ENCODE measurements at places on chromosomes 7 and 10.

DNA sequence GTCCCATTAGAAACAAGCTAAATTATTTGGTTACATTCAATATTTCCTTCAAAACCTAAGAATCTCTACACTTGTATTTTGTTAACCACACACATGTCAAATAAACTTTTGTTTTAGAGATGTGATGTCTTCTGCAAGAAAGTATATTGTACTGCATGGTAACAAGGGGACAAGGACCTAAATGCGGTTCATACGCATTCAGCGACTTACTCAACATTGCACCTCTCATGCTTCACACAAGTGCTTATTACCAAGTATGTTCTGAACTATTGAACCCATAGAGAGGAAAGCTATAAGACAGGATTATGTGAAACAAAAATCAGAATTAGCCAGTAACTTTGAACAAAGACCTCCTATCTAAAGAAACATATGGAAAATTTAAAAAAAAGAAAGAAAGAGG lies 68.3 kb downstream of the CREB5 start:
- no peak for DNase-seq

DNA sequence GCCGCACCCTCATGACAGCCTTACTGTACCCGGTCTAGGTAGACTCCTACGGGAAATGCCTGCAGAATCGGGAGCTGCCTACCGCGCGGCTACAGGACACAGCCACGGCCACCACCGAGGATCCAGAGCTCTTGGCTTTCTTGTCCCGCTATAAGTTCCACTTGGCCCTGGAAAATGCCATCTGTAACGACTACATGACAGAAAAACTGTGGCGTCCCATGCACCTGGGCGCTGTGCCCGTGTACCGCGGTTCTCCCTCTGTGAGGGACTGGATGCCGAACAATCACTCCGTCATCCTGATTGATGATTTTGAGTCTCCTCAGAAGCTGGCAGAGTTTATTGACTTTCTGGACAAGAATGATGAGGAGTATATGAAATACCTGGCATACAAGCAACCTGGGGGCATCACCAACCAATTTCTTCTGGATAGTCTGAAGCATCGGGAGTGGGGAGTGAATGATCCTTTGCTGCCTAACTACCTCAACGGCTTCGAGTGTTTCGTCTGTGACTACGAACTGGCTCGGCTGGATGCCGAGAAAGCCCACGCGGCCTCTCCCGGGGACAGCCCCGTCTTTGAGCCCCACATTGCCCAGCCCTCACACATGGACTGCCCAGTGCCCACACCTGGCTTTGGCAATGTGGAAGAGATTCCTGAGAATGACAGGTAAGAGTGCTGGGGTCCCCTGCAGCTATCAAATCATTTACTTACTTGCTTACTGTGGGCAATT lies 8.5 kb upstream of the CHCHD1 start:
- DNase-seq = no peak

DNA sequence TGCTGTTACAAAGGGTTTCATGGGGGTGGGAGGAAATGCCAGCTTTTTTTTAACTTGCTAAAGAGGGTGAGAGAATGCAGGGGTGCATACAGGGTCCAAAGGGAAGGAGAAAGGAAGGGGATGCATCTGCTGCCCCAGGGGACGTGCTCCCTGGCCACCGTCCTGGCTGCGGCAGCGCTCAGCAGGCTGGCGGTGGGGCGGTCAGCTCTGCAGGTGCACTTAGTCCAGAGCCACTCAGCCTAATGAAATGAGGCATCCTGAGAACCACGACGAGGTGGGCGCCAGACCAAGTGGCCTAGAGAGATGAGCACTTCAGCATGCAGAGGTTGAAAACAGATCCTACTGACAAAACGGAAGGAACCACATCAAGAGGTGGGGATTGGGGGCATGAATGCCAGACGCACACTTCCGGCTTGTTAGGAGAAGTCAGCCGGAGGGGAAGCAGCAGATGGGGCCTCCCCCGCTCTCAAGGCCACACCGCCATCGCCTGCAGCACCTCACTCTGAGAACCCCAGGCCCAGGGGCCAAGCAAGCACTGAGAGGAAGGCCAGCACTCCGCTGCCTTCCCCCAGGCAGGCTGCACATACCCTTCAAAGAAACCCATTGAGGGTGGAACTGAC lies 94.5 kb downstream of the MAD1L1 start:
- DNase-seq = no peak

DNA sequence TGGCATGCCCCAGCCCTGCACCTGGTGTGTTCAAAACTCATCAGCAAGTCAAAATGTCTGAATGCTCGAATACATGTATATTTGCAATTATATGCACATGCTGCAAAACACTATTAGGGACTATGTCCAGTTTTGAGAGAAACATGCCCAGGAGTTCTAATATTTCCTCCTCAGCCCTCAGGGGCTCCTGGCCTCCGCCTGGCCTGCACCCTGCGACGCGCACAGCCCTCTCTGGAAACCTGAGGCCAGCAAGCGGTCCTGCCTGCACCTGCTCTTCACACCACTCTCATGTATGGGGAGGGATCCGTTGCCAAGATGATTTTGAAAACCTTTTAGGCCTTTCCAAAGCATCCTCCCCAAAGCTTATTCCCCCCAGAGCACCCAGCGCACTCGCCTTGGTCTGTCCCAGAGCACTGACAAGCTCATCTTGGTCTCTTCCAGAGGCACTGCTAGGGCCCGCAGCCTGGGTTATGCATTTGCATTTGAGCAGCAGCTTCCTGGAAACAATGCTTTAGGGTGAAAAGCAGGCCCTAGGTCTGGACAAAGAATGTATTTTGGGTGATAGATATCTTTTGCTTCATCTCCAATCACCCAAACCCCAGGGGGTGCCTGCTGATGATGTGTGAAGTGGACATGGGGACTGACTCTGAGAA lies 22.6 kb upstream of the CNPY1 start:
- DNase-seq = no peak

DNA sequence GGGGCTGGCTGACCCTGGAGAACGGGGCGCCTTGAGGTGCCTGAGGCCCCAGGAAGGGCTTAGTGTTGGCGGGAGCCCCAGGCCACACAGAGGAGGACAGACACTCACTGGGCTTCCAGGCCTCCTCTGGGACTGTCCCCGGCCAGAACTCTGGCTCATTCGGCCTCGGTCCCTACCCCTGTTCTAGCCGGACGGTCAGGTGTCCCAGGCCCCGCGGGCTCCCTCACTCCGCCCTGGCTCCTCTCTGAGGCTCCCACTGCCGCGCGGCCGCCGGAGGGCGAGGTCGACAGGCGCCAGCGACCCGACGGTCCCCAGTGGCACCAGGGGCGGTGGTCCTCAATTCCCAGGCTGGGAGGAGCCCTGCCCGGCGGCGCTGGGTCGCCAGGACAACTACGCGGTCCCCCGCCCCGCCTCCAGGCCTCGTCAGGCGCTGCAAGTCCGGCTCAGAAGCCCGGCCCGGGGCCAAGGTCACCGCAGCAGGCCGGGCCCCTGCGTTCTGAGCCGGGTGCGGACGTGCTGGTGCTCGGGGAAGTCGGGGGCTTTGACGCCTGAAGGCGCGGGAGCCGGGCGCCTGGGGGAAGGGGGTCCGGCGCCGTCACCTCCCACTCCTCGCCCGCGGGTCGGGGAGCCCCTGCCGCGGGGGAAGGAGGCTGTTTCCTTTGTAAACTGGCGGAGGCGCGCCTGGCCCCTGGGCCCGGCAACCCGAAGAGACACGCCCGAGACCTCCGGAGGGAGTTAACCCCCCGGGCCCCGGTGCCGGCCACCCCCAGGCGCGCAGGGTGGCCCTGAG lies 1.1 kb upstream of the PWWP2B start:
- peak; percentile 85 for DNase-seq

- no peak for DNase-seq
These were observed 13.2 kb downstream of the SGPL1 start for GRCh38 chr10:70828923-70829322.

- peak; percentile 18 for DNase-seq
These were observed 214.8 kb downstream of the LRRTM3 start for GRCh38 chr10:67140641-67141040.

DNA sequence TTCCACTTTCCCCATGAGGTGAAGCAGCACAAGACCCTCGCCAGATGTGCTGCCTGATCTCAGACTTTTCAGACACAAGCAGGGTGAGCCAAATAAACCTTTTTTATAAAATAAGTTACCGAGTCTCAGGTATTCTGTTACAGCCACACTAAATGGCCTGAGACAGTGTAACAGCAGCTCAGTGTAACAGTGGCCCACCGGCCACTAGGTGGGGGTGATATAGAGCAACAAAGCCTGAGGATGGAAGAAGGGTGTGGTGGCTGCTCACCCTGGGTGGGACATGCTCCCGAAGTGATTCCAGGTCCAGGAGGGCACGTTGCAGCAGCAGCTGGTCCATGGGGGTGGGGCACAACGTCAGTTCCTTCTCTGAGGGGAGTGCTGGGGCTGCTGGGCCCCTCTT lies 44.6 kb downstream of the BMS1 start:
- peak; percentile 25 for DNase-seq

GRCh38 chr7:86485827-86486226 lies 157.9 kb upstream of the GRM3 start:
- no peak for DNase-seq

DNA sequence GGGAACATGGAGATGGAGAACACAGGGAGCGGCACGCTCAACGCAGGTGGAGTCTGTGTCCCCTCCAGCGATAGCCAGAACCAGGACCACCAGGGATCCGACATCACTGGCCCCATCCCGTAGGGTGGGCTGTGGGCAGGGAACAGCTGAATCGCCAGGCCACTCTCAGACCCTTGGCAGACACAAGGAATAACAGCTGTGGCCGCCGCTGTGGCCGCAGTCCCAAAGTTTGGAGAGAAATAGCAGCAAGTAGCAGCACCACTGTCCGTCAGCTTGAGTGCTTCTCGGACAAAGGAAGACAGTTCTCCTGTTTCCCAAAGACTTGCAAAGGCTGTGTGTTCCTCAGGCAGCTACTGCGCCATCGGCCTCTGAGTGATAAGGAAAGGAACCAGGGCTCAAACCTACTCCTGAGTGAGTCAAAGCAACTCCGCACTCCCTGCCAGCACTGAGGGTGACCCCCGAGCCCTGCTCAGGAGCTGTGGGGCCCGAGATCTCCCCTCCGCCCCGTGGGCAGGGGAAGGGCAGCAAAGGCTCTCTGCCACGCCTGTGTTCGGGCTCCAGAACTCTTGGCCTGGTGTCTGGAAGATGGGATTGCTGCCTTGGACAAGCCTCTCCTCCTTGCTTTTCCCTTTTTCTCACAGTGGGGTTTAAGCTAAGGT lies 82.3 kb upstream of the FAM20C start:
- no peak for DNase-seq

GRCh38 chr10:75765789-75766096 lies 334.3 kb downstream of the LRMDA start:
- no peak for DNase-seq

DNA sequence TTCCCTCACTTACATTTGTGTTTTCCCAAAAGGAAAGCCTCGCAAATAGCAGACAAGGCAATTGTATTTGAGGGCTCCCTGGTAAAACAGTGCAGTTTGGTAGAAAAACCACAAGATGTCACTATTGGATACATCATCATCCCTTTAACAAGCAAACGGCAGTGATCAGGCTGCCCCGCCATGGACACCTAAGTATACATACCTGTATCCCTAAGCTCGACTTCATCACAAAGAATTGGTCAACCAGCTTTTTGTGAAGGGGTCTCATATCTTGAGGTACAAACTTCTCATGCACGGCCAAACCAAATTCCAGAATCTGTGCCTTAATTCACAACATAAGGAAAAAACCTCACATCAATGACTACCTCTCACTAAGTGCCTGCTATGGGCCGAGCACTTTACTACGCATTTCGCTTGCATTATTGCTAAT lies 179.5 kb upstream of the IMMP2L start:
- peak; percentile 83 for DNase-seq

GRCh38 chr7:131012477-131013031 lies 278.5 kb upstream of the KLF14 start:
- DNase-seq = no peak

- no peak for DNase-seq
These were observed 1.6 kb downstream of the CAMK1D start for GRCh38 chr10:12350925-12351324.

DNA sequence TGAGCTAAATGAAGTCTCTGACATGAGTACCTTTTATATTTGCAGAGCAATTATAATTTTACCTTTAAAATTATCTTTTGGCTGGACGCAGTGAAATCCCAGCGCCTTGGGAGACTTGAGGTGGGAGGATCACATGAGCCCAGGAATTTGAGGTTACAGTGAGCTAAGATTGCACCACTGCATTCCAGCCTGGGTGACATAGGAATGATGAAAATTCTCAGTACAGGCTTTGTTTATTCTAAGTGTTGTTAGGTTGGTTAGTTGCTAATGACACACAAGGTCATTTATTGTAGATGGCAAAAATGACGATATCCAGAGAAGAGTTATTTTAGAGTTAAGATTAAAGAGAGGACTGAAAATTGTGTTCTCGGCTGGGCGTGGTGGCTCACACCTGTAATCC lies 87.6 kb downstream of the XRCC2 start:
- DNase-seq = no peak

- DNase-seq = no peak
These were observed 38.8 kb downstream of the PRKAG2 start for GRCh38 chr7:151838072-151838471.

DNA sequence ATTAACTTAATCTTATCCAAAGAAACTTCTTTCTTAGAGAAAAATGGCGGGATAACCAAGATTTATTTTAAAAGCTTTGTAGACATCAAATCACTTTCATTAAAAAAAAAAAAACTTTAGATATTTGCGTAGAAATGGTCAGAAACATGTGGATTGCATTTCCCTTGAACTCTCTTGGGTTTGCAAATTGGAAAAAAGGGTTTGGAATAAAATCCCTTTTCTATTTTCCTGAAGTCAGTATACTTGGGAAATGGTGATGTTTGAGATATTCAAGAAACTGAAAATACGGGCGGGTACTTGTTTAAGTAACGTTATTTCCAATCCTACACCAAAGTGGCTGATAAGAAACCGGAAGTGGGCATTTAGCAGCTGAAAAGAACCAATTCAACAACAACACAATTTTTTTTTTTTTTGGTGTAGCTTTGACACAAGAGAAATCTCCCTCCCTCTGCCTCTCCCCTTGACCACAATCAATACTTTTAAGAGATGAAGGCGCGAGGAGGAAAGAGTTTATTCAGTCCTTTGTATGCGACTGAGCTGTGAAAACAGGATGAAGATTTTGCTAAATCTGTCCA lies 13.7 kb upstream of the GFRA1 start:
- DNase-seq = no peak

Data from iPS-NIHi11 (cell line).